ENCODE measurements at places on chromosomes 6 and 20.

GRCh38 chr6:161445021-161445799 is 171.3 kb upstream of the AGPAT4 start:
- no peak for DNase-seq

- DNase-seq: no peak
Measured at GRCh38 chr6:142292166-142292924, 9.5 kb upstream of the ADGRG6 start.

DNA sequence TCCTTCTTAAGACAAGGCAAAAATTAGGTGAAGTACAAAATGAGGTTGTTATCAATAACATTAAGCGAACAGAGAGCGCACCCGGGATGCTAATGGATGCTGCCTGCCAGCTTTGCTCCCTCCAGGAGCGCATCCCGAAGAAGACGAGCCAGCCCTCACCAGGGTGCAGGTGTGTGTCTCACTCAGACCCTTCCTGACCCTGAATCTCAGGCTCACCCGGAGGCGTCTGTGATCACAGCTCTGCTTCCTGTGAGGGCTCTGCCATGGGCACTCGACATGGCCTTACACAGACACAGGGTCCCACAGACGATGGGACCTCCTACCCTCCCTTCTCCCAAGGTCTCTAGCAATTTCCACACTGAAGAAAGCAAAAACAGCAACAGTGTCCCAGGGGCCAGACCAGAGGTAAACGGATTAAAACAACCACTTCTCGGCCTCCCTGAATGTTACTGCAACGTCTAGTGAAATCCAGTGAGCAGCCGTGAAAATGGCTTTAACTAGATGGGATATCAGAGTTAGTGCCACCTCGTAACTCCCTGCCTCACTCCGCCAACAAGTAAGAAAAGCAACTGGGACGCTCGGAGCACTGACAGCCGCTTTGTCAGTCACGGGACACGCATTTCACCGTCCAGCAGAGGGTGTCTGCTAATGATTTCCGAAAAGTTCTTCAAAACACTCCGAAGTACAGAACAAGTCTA is 11.7 kb downstream of the ZBTB46 start:
- no peak for DNase-seq

- no peak for DNase-seq
Measured at GRCh38 chr6:47168180-47168579, 126.0 kb upstream of the ADGRF1 start.

- DNase-seq: peak; percentile 9
Measured at GRCh38 chr20:16701296-16701695, 28.5 kb upstream of the SNRPB2 start.

Data from stimulated activated naive CD8-positive, alpha-beta T cell treated with anti-CD3 and anti-CD28 coated beads, Interleukin-15, Interleukin-2, amounts not matched to agents 100 U/mL and 50 U/mL, for 24 hours (primary cell).